ENCODE measurements at places on chromosomes 12 and 14. TPM values are rescaled to one million over a fixed set of nuclear protein-coding genes. Genes with fewer than 3 reads are reported as not detected.

TEX52 gene
- total RNA-seq: not detected

OTUB2 gene
- total RNA-seq: 0.57 TPM

CPM gene
- total RNA-seq: 26.0 TPM

SMIM41 gene
- not detected for total RNA-seq

- peak; percentile 26 for DNase-seq
These were observed 24.5 kb upstream of the COL2A1 start for GRCh38 chr12:48028541-48029431.

GRCh38 chr12:1322821-1323220 is 271.6 kb downstream of the FBXL14 start:
- DNase-seq: no peak

DNA sequence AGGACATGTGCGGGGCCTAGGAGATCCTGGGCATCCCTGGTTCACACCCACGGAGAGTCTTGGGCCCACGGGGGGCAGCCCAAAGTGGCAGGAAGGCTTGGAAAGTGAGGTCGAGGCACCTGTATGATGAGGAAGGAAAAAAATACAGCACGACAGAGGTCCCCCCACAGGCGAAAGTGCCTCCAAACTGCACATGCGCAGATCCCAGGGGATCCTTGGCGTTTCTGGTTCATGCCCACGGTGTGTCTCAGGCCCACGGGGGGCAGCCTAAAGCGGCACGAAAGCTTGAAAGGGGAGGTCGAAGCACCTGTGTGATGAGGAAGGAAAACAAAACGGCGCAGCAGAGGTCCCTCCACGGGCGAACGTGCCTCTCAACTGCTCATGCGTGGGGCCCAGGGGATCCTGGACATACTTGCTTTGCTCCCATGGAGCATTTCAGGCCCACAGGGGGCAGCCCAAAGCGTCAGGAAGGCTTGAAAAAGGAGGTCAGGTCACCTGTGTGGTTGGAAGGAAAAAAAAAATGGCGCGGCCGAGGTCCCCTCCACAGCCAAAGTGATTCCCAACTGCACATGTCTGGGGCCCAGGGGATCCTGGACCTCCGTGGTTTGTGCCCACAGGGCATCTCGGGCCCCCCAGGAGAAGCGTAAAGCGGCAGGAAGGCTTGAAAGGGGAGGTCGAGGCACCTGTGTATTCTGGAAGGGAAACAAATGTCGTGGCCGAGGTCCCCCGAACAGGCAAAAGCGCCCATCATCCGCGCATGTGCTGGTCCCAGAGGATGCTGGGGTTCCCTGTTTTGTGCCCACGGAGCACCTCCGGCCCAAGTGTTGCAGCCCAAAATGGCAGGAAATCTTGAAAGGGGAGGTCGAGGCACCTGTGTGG is 582.6 kb downstream of the ALG10 start:
- DNase-seq: no peak

GRCh38 chr12:58654021-58654420 is 266.3 kb downstream of the LRIG3 start:
- DNase-seq: no peak
